GM10248 (cell line): ENCODE measurements at places on chromosomes 7 and 10.

GRCh38 chr10:5710859-5711258 is 26.2 kb downstream of the TASOR2 start:
- DNase-seq, result no peak

DNA sequence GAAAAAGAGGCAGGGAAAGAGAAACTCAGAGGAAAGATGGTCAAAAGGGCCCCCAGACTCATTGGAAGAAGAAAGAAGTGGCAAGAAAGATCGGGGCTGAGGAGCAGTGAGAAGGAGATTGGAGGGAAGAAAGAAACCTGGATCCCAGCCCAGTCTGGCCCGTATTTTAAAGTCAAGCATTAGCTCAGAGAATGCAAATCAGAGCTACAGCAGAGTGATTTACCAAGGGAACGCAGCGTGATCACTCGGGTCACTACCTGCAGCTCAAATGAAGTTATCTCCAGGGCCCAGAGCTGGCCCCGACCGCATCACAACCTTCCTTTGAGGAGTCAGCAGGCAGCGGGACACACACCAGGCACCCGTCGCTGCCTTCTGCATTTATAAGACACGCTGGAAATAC is 72.8 kb downstream of the CARD11 start:
- DNase-seq, result no peak

DNA sequence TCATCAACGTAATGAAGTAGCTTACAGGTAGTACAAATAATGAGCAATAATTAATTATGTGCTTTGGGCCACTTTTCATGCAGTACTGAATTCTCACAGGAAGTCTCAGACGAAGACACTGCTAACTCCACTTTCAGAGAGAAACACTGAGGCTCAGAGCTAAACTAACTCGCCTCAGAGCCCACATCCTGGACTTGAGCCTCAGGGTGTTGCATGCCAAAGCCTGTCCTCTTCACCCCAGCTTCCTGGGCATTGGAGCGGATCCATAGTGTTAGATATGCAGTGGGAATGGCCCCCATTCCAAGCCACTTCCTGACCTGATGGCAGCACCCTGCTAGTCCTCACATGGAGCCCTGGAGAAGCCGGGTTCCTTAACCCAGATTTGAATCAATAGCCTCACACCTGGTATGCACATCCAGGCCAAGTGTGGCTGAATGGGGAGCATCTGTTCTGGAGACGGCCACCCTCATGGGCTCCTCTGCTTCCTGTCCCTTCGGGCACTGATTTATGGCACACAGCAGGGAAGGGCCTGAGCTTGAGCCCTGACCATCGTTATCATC is 265.1 kb upstream of the ZNF32 start:
- no peak for DNase-seq

DNA sequence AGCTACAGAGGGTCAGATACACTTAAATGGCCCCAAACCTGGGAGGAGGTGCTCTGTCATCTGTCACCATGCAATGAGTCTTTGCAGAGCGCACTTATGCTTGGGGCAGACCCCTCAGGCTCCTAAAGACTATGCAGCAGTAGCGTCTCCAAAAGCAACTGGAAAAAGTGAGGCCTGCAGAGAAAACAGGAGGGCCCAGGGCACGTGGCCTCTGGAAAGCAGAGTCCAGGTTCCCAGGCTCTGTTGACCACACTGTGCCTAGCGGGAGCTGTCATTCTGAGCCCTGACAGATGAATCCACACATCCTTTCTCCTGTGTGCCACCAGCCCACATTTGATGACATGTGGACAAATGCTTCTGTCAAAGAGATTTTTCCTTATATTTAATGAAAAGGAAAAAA is 66.4 kb downstream of the MINDY4 start:
- DNase-seq, result no peak

DNA sequence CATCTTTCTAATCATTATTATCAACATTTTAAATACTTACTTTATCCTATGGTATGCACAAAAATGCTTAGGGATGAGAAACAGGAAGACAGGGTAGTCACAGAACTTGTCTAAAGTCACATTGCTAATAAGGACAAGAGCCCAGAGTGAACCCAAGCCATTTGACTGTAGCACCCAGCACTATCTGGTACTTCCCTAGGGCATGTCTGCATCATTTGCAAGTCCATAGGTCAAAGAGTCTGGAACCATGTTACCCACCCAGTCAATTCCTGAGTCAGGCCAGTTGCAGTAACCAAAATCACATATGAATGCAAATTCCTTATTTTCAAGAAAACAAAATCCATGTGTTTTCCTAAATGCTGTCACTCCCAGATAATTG is 19.1 kb downstream of the ASAH2 start:
- no peak for DNase-seq

GRCh38 chr10:17113889-17114540 is 15.6 kb downstream of the CUBN start:
- no peak for DNase-seq

- DNase-seq, result no peak
Observed at GRCh38 chr10:132162590-132163277, 24.0 kb upstream of the DPYSL4 start.

DNA sequence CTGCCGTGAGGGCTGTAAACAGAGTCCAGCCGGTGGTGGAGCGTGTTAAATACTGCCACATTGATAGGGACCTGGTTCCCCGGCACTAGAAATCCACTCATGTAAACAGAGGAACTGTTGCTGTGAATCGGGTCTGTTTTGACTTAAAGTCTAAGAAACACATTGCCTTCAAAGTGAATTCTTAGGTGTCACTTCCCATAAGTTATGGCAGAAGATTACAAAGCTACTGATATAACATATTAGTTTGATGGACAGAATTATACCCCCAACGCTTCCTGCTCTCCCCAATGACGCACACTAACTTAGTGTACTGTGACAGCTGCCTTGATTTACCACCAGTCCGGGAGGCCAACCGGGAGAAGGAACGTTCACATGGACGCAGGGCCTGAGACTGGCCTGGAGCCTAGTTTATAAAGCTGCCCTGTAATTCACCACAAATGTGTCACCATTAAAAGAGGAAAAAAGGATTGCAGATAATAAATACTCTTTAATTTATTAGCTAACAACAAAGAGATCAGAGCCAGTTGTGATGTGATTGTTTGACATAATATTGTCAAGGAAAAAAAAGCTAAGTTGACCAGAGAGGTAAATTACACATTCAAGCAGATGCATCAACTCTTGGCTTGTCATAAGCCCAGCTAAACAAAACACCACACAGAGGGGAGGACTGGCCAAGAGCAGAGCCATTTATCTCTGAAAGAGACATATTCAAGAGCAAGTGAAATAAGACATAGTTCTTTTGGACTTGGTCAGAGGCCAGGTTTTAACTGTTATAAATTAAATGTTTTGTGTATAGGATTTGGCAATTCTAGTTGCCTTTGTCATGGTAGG is 820.6 kb downstream of the LRMDA start:
- DNase-seq, result no peak

DNA sequence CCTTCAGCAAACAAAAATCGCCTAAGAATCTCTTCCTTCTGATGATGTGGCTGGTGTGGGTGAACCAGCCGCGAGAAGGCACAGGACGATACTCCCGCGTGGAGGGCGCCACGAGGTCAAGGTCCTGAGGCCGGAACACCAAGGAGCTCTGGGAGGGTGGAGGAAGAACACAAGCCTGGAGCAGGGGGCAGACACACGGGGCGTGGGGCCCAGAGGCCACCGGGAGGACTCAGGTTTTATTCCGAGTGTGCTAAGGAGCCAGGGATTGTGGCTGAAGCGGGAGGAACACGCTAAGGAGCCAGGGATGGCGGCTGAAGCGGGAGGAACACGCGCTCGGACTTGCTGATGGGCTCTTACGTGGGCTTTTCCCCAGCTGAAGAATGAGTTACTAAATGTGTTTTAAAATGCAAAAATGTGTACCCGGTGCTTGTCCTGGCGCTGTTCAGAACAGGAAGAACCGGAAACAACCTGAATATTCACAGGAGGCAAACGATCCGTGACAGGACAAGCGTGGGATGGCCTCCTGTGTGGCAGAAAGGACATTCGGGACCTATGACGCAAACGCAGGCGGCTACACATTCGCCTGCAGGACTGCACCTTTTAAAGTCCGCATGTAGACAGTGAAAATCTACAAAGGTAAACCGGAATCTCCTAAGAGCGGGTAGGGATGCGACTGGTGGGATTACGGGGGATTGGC is 64.0 kb downstream of the MAD1L1 start:
- DNase-seq, result no peak

GRCh38 chr10:7666253-7667023 is at the start of gene ITIH5:
TSS of gene ITIH5 (minus strand) at chr10:7666966. CDS start at chr10:7666892, 74 bp downstream.
- peak; percentile 25 for DNase-seq

DNA sequence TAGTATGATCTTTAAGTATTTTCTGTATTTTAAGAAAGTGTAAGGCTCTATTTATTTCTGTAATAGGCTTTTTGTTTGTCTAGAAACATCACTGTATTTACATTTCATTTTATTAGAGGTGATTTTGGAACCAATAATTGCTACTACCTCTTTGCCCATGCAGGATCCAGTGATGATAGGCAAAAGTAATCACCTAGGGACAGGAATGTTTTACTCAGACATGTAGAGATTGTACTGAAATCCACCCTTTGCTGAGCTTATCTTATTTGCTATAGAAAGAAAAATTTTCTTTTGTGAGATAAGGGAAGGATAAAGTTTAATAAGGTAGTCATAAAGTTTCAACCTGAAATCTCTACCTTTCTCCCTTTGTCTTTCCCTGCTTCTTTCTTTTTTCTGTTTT is 73.5 kb downstream of the MKLN1 start:
- DNase-seq, result no peak

- peak; percentile 66 for DNase-seq
Observed at GRCh38 chr10:74677951-74678350, 148.4 kb upstream of the KAT6B start.

- DNase-seq, result no peak
Observed at GRCh38 chr10:75487087-75487754, 55.8 kb downstream of the LRMDA start.

- DNase-seq, result no peak
Observed at GRCh38 chr10:131925716-131926115, 24.9 kb downstream of the PPP2R2D start.

GRCh38 chr7:158602905-158603772 is 15.5 kb upstream of the PTPRN2 start:
- DNase-seq, result peak; percentile 55

DNA sequence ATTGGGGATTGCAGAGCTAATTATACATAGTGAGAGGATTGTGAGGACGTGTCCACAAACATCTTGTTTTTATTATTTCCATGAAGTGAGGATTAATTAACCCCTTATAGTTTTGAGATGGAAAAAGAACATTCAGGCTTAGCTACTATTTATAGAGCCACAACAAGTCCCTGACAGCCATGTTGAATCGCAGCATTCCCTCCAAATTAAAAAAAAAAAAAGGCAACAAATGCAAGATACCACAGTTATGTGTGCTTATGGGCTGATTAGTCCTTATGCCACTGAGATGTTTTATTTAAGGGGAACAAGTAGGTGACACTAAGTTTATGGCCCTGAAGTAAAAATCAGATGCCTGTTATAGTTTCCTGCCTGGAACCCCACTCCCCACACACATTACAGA is 350.3 kb downstream of the GPAM start:
- DNase-seq, result no peak

- DNase-seq, result no peak
Observed at GRCh38 chr10:70376436-70377378, 5.7 kb downstream of the LRRC20 start.

GRCh38 chr7:38068461-38068860 is 109.6 kb upstream of the STARD3NL start:
- DNase-seq, result no peak

DNA sequence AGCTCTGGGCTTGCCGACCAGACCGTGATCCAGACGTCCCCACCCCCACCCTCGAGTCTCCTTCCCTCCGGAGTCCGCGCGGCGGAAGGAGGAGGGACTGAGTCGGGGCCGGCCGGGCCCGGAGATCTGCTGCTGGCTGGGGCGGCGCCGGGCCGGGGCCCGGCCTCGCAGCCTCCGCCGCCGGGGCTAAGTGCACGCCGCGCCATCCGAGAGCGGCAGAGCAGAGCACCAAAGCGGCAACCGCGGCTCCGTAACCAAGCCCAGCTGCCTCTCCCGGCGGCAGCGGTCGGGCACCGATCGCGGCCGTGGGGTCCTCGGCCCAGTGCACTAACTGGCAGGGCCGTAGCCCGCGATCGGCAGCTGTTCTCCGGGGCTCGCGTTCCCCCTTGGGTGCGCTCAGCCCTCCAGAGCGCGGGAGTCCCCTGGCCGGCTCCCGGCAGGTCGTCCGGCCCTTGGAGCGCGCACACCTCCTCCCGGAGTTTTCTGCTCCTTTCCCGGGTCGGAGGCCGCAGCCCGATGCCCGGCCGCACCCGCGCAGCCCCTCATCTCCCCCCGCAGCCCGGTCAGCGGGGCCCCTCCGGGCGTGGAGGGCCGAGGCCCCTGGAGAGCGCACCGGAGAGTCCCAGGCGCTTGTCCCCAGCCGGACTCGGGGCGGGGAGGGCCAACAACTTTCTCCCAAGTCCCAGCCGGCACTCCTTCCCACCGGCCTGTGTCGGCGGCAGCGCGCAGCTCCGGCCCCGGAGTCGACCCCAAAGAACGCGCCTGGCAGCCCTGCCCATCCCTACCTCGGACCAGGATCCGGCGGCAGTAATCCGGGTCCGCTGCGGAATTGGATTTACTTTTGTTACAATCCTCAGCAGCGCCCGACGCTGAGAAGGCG is 799 bp downstream of the VAX1 start:
- DNase-seq, result no peak

DNA sequence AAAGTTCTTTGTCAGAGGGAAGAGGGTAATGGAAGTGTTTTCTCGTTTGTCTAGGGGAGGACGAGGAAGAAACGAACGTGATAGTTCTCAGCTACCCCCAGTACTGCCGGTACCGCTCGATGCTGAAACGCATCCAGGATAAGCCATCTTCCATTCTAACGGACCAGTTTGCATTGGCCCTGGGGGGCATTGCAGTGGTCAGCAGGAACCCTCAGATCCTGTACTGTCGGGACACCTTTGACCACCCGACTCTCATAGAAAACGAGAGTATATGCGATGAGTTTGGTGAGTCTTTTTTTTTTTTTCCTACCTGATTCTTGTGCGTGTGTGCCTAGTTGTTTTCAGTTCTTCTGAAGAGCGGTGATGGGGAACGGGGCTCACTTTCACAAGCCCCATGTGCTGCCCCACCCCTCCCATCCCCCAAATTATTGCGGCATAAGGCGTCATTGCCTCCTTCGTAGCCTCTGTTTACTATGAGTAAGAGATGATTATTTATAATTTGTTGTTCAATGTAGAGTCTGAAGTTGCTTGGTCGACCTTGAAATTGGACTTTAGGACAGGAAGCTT is 98.6 kb downstream of the ARID5B start:
- peak; percentile 68 for DNase-seq

- no peak for DNase-seq
Observed at GRCh38 chr7:4286351-4286750, 395.7 kb upstream of the FOXK1 start.

GRCh38 chr7:2804227-2804763 is 39.8 kb downstream of the GNA12 start:
- DNase-seq, result no peak

DNA sequence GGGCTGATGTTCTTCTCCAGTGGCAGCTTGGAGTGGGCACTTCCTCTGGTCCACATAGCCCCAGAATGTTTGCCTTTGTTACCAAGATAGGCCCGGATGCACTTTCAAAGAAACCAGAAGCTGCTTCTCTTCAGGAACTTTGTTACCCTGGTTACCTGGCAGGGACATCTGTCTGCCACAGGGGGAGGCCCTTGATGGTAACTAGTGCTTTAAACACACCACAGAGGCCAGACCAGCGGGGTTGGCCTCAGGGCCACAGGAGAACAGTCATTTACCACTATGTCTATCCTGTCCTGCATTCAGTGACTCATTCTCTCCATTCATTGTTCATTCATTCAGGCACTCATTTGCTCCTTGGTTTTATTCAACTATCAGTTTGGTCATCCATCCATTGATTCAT is 11.9 kb upstream of the PLEKHA1 start:
- DNase-seq, result no peak

- DNase-seq, result no peak
Observed at GRCh38 chr10:131162866-131163843, 148.4 kb downstream of the TCERG1L start.
